ENCODE measurements at places on chromosomes 1 and 21.

DNA sequence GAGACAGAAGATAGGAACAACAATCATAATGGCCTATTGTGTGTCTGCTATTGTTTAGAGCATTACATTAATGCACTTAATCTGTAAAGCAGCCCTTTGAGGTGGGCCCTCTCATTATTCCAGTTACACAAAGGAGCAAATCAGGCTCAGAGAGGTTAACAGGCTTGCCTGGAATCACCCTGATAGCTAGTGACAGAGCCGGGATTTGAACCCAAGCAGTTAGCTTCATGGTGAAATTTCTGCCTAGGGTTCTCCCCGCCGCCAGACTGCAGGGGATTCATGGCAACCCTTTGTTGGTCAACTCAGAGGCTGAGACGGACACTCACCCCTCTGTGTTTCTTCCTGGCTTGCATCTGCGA lies 7.1 kb downstream of the HEYL start:
- DNase-seq = no peak

DNA sequence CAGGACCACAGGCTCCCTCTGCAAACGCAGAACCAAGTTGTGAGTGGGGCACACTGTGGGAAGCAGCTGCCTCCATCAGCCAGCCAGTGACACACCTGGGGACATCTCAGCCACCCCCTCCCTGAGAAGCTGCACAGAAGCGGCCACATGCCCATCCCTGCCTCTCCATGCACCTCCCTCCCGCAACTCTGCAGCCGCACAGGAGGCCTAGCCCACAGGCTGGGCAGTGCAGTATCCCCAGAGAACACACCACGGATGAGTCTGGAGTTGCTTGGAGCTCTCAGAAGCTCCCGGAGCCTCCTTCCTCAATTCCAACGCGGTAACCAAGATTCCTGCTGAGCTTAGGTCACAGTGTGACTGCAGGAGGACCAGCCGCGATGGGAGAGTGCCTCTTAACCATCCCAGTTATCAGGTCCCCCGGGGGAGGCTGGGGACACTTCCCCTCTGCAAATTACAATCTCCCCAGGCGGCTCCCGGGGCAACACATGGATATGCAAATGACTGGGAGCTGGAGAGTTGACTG lies 1.2 kb upstream of the WNT3A start:
- no peak for DNase-seq

- no peak for DNase-seq
Observed at GRCh38 chr1:114144016-114144415, 9.7 kb downstream of the SYT6 start.

- DNase-seq = no peak
Observed at GRCh38 chr1:36580524-36580923, 97.8 kb upstream of the CSF3R start.

GRCh38 chr21:33767236-33767635 lies 124.9 kb downstream of the ITSN1 start:
- no peak for DNase-seq

DNA sequence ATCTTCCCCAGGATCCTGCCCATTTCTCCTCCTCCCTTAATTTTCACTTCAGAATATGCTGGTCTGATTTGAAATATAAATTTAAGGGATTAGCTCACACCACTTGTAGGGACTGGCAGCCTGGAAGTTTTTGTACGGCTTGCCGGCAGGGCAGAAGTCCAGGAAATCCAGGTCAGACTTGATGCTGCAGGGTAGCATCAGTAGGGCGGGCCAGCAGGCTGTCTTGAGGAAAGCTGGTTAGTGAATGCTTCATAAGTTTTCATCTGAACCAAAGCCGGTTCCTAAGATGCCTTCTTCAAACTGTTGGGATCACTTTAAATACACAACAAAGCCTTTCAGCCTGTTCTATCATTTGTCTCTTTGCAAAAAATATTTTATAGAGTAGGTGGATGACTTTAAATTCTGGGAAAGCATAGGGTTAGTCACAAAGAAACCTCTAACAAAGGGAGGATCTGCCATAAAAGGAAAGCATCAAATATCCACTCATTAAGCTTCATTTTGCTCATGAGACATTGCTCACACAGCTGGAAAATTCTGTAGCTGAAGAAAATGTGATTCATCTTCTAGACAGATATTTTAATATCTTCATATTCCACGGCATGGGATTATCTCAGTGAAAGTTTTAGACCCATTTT lies 90.7 kb upstream of the GFI1 start:
- no peak for DNase-seq

DNA sequence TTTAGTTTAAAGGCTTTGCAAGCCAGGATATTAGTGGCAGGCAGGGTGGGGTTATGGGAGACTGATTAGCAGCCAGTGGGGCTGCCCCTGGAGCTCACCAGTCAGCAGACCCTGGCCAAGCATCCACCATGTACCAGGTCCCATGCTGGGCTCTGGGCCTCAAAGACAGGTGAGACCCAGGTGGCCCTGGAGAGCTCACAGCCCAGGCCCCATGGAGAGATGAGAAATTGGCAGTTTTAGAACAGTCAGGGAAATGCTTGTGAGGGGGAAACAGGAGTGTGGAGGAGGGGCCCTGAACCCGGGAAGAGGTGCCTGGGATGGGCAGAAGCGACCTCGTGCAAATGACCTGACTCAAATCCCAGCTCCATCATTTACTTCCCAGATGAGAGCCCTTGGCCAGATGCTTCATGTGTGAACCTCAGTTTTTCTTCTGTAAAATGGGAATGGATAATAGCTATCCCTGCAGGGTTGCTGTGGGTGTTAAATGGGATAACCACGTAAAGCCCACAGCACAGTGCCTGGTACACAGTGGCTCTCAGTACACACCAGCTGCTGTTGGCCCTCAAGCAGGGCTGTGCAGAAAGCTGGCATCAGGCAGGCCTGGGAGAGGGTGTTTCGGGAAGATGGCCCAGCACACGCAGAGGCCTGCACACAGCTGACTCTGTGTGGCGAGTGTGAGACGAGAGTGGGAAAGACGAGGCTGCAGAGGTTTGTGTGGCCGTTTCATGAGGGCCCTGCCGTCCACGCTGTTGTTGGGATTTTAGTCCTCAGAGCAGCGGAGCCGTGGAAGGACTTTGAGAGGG lies 518.5 kb downstream of the PTPRU start:
- no peak for DNase-seq

GRCh38 chr1:94528826-94529225 lies 12.7 kb downstream of the F3 start:
- DNase-seq = no peak

- no peak for DNase-seq
Observed at GRCh38 chr1:204255225-204255624, 41.4 kb upstream of the GOLT1A start.

Measured in LoVo (cell line).